Right renal pelvis (tissue), 4 donors: ENCODE measurements at places on chromosomes 1 and 21.
A peak's percentile ranks its signal among the peaks of the same experiment; 100 is the strongest.

DNA sequence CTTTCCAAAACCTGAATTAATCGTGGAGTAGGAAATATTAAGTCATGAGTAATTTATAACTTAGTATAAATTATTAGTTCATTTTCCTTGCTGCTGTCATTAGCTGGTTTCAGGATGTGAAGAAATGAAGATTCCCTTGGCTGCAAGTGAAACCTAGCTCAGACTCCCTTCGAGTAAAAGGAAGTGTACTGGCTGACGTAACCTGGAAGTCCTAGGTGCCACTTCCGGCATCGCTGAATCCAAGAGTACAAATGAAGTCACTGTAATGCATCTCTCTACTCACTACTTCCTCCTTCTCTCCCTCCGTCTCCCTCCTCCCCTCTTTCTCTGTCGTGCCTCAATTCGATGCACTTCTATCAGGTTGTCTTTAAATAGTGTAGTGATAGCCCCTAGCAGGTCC is 28.8 kb downstream of the ZP4 start:
- no peak for DNase-seq

DNA sequence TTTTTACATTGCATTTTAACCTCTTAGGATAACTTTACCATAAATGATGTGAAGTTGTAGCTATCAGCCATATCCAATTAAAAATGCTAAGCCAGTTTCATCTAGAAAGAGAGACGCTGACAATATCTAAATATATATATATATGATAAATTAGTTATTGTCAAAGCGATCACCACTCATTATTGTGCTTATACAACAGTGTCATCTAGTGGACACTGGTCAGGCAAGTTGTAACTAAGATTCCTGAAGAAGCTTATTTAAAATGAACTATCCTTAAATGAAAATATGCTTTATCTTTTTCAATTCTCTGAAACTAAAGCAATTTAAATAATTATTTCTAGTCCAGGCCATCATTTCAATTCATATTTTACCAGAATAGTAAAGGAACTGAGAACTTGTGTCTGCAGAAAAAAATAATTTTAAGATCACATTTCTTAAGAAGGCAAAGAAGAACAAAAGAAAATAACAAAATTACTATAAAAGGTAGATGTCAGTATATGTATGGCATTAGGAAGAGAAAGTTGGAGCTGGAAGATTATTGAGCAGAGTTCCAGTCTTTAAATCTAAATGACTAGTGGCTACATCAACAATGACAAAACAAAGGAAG is 193.3 kb upstream of the SNX7 start:
- DNase-seq = peak; percentile 7

GRCh38 chr1:231715816-231716722 is 89.5 kb downstream of the DISC1 start:
- no peak for DNase-seq

DNA sequence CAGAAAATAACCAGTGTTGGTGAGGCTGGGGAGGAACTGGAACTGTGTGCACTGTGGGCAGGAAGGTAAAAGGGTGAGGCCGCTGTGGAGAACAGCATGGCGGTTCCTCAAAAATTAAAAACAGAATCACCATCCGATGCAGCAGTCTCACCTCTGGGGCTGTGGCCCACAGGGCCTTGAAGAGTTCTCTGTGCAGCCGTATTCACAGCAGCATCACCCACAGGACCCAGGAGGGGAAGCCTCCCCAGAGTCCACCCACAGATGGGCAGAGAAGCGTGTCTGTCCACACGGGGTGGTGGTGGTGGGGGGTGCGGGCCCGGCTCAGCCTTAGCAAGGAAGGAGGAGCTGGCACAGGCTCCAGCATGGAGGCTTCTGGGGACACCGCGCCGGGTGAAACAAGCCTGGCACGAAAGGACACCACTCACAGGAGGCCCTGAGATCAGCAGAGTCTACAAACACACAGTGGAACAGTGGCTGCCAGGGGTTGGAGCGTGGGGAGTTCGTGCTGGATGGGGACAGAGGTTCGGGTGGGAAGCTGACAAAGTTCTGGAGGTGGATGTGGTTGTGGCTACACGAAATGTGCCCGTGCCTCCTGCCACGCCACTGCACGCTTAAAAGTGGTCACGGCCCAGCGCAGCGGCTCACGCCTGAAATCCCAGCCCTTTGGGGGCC is 11.5 kb downstream of the MORN1 start:
- no peak for DNase-seq

DNA sequence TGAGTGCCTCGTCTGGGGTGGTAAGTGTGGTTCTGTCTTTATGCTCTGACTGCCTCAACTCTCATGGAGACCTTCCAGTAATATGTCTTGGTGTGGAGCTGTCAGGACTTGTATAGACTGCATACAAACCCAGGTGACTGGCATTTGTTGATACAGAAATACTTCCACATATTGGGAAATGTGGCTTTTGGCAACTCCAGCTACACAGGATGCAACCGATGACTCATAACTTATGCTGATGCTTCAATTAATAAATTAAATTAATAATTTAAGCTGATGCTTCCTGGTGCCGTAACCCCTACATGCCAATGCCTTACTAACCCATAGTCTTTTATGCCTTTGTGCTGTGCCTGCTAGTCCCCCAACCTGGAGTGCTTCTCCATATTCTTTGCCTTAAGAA is 72.3 kb upstream of the ARTN start:
- DNase-seq = no peak

DNA sequence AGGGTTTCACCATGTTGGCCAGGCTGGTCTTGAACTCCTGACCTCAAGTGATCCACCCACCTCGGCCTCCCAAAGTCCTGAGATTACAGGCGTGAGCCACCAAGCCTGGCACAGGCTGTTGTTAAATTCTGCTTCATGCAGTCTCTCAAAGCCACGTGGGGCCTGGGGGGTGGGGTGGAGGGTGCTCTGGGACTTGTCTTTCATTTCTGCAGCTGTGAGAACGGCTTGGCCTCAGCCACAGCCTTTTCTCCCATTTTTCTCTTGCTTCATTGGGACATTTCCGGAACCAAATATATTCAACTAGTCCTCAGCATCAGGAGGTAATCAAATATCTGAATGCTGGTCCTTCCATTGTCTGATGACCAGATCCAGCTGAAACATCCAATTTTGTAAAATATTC is 27.6 kb upstream of the KCNE2 start:
- DNase-seq = no peak

DNA sequence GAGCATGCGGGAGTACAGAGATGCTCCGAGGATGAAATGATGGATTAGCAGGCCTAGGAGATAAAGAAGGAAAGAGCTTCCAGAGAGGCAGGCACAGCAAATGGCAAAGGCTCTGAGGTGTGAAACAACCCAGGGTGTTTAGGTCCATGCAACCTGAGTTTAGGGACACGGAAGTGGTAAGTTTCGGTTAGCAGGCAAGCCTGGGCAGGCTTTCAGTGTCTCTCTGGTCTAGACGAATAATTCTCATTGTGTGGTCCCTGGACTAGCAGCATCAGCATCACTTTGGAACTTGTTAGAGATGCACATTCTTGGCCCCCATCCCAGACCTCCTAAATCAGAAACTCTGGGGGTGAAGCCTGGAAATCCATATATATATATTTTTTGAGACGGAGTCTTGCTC is 18.6 kb downstream of the NKAIN1 start:
- DNase-seq = no peak
